ENCODE measurements at places on chromosomes 3 and 15.

DNA sequence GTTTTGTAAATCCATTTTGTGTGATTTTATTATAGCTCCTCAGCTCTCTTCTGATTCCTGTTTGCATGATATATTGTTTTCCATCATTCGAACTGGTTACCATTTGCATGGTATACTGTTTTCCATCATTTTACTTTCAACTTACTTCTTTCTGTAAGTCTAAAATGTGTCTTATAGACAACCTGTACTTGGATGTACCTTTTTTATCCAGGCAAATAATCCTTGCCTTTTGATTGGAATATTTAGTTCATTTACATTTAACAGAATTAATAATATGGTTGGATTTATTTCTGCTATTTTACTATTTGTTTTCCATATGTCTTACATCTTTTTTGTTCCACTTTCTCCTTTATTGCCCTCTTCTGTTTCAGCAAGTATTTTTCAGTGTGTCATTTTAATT, 62.8 kb downstream of the CHD2 start:
- peaks cover 63% of the 10 kb centered on the region for H3K36me3 ChIP-seq
- no peak overlapping the region for H3K4me3 ChIP-seq
- peaks cover 44% of the 10 kb centered on the region for H3K4me1 ChIP-seq
- DNase-seq = no peak

DNA sequence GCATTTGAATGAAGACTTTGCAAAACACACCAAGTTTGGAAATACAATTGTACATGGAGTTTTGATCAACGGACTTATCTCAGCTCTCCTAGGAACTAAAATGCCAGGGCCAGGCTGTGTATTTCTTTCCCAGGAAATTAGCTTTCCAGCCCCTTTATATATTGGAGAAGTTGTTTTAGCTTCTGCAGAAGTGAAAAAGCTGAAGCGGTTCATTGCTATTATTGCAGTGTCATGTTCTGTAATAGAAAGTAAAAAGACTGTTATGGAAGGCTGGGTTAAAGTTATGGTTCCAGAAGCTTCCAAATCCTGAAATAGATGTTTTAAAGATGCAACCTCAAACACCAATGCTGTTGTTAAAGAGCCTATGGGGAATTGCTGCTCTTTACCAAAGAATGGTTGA, 11.5 kb downstream of the HTD2 start:
- H3K27ac ChIP-seq = no peak overlapping the region
- H3K4me3 ChIP-seq = no peak overlapping the region
- H3K36me3 ChIP-seq = peaks cover 36% of the 10 kb centered on the region

DNA sequence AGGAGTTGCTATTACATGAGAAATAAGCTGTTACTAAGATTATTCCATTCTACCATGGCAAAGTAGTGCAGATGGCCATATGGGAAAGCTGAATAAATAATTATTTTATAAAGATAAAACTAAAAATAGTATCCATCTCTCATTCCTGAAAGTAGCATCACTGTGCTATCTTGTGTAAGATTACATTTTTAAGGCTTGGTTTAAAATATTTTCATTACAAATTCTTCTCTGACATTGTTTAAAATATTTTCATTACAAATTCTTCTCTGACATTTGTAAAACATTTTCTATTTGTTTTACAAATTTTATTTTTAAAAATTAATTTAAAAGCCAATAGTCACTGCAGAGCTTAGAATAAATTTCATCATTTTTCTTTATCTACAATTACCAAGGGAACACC, 665.5 kb upstream of the NAALADL2 start:
- H3K27ac ChIP-seq = no peak overlapping the region
- DNase-seq = no peak
- H3K27me3 ChIP-seq = no peaks in the 10 kb centered on the region
- H3K4me1 ChIP-seq = peaks cover 8% of the 10 kb centered on the region
- no peaks in the 10 kb centered on the region for H3K36me3 ChIP-seq

GRCh38 chr15:77507911-77508310, 87.2 kb downstream of the HMG20A start:
- H3K4me3 ChIP-seq = no peak overlapping the region
- H3K27me3 ChIP-seq = peaks cover 2% of the 10 kb centered on the region
- no peak for DNase-seq
